ENCODE measurements at places on chromosomes 2 and 18.

GRCh38 chr2:190405995-190406394, 2.2 kb upstream of the MFSD6 start:
- no peak for DNase-seq

- DNase-seq, result no peak
These were observed 79.7 kb upstream of the APCDD1 start for GRCh38 chr18:10374636-10375293.

DNA sequence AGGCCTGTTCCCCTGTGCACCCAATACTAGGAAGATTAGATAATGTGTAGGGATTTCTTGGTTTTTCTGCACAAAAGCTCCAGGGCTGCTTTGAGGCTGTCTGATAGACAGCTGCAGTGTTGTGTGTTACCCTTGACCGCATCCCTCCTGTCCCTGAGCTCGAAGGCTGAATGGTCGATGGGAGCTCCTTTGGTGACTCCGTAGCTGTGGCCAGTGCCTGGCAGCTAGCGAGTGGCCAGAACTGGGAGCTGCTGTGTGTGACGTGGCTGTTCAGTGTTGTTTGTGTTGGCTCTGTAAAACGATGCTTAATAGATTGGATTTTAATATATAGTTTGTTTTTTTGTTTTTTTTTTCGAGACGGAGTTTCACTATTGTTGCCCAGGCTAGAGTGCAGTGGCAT, 170.0 kb downstream of the AGAP1 start:
- DNase-seq, result no peak

DNA sequence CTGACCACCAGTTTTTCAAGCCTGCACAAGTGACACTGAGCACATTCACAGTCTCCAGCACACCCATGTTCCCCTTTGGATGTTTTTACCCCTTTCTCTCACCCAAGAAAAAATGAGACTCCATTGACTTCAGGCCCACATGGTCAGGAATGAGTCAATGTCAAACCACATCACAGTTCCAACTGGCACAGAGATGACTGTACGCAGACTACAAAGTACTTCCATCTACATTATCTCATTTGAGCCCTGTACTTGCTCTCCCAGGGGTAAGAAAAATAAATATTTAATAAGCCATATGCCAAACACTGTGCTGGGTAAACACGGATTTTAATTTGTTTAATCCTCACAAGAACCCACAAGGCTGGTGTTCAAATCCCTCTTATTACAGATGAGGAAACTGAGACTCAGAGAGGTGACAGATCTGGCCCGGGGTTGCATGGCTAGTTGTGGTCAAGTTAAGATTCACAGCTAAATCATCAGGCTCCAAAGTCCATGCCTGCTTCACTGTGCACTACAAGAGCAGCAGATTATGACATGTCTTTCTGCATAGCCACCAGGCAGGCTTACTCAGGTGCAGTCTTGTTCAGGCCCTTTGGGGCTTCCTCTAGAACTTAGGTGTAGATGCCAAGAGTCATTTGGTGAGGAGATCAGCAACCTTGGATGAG, 106.1 kb downstream of the TXNL1 start:
- DNase-seq, result no peak

- DNase-seq, result no peak
These were observed 13.3 kb downstream of the BABAM2 start for GRCh38 chr2:27903649-27904404.

- DNase-seq, result no peak
These were observed 312.4 kb upstream of the MC4R start for GRCh38 chr18:60684843-60685513.

- DNase-seq, result no peak
These were observed 170.5 kb downstream of the NYAP2 start for GRCh38 chr2:225569995-225570394.

DNA sequence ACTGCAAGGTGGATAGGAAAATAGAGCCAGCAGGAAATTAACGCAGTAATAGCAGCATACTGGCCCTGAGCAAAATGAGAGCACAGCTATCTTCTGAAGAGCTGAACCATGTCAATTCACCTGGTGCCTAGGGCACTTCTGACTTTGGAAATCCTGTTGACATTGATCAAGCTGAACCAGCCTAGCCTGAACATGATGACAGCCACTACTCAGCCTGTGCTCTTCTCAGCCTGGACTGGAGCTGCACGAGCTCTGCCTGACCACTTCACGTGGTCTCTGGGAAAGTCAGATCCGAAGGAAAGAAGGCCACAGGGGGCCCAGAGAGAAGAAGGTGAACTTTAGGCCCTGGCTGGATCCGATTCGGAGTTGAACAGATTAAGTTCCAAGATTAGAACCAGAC, 421.9 kb downstream of the LPIN1 start:
- no peak for DNase-seq

DNA sequence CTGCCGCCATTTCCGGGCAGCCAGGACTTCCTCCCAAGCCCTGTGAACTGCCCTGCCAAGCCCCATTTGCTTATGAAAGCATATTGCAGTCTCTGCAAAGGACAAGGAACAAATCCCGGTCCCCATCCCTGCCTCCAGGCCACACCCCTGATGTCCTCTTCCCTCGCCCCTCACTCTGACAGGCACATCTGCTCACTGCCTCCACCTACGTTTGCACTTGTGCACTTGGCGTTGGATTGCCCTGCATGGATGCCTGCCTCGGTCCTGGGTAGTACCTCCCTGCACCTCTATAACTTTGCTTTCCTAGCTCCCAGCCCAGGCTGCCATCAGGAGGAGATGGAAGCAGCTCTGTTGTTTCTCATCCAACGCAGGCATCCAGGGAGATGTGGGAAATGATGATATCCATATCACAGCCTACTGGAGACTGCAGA, 19.6 kb upstream of the RPL31 start:
- DNase-seq, result no peak

GRCh38 chr2:210360412-210360811, 45.4 kb upstream of the MYL1 start:
- no peak for DNase-seq

DNA sequence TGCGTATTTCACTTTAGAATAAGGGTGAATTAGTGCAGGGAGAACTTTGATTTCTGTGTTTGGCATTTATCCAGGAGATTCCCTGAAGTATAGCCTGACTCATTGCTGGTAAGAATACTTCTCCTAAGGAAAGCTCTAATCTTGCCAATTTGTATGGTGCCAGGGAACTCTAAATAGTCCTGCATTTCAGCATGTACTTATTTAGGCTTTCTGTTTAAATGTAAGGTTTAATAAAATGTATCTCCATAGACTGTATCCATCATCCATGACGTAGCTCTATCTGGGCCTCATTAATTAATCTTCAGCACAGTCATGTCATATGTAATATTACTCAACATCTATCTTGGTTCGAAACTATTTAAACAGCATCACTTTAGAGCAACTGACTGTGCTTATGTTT, 127.7 kb downstream of the DOK6 start:
- DNase-seq, result no peak

DNA sequence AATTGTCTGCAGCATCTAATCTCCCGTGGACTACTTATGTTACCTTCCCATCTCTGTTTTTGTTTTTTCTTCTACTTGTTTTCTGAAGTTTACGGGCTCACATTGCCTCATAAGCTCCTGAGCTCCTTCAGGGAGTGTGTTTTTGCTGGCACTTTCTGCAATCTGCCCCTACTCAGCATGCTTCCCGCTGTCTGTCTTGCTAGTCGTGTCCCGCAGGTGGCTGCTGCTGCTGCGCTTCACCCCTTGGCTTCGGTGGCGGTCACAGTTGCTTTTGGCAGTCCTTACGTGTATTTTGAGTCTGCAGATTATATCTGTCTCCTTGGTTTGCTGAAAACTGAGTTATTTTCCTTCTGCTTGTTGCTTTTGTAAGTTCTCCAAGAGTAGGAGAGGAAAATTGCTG, 37.3 kb downstream of the FER1L5 start:
- DNase-seq, result no peak

- no peak for DNase-seq
These were observed 127.8 kb downstream of the CERS6 start for GRCh38 chr2:168583710-168584521.

DNA sequence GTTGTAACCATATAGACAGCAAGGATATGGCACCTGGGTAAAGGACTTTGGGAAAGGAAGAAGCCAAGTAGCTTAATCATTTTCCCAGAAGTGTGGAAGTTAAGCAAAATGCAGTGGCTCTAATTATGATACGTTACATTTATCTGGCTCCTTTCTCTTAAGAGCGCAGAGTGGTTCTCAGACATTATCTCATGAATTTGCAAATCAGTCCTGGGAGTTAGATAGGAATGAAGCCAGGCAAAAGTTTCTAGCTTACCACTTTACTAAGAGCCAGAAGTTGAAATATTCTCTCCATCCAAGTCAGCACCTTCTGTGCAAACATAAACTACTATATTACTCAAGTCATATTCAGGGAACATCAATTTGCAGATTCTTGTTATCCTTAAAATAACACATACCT, 10.9 kb upstream of the PIEZO2 start:
- DNase-seq, result no peak

Data from CD4-positive, alpha-beta T cell treated with Interferon alpha-2 for 1 hour (primary cell).